ENCODE measurements at places on chromosomes 2 and 18.

GRCh38 chr2:171895786-171896185 lies 1.7 kb upstream of the SLC25A12 start:
- no peak for DNase-seq

DNA sequence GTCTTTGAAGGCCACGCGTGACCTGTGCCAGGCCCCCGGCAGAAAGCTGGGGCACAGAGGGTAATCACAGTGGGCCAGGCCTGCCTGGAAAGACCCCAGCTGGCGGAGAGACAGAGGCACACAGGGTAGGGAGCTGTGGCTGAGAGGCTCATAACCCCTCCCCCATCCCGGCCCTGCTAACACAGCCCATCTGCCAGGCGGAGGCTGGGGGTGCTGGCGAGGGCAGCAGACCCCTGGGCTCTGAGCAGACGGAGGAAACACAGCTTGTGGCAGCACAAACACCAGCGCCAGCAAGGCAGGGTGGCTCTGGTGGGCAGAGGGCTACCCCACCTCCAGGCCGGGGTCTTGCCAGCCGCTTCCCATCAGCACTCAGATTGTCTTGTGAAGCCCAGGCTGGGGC lies 19.0 kb downstream of the HS6ST1 start:
- DNase-seq, result no peak

- DNase-seq, result no peak
Observed at GRCh38 chr18:56974141-56974540, 172.7 kb upstream of the BOD1L2 start.

DNA sequence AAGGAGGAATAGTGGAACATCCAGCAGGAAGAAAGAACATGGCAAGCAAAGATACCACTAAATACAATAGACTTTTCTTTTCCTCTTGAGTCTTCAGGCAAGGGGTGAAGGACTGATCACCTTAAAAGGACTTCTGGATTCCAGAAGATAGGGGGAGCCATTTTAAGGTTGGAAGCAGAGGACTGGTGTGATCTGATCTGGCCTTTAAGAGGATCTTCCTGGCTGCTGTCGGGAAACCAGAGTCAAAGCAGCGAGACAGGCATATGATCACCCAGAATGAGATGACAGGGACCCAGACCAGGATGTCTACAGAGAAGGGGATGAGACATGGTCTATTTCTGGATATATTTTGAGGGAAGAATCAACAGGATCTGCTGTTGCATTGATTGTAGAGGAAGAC lies 558.0 kb downstream of the STK39 start:
- no peak for DNase-seq

DNA sequence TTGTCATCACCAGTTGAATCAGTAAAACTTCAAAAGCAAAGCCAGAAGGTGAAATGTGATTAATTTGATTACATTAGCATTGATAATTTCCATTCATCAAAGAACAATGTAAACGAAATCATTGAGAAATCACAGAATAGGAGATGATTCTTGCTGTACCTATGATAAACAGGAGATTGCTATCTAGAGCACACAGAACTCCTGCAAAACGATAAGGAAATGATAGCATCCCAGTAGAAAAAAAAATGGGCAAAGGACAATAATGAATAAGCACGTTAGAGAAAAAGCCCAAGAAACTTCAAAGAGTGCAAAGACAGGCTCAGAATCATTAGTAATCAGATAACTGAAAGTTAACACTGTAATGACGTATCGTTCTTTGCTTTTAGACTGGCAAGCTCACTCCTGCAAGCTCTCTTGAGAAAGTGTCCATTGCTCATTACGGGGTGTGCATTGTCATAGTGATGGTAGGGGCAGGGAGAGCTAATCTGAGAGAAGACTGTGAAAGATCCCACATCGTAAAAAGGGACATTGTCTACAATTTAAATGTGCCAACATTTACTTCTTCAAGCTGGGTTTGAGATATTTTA lies 143.6 kb downstream of the SPP2 start:
- DNase-seq, result no peak

- DNase-seq, result no peak
Observed at GRCh38 chr2:19571773-19572172, 213.3 kb upstream of the OSR1 start.

DNA sequence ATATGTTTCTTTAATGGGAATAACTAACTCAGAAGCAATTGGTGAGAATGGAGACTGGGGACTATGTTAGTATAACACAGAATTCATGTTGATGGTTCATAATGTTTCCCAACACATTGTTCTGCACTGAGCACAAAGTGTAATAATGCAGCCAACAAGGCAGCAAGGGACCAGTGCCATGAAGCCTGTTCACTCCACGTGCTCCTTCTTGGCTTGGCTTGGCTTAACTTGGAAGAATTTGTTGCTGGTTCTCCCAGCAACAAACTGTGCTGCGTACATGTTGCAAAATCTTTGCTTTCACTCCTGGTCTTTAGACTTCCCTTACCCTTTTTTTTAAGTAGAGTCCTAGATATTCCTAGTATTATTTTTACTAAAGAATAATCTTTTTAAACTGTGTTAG lies 129.7 kb downstream of the MAP3K20 start:
- no peak for DNase-seq

All from omental fat pad (tissue), 4 donors.